ENCODE measurements at places on chromosomes 2 and 18.

GRCh38 chr18:14189858-14190257, 57.6 kb upstream of the ZNF519 start:
- DNase-seq, result no peak

DNA sequence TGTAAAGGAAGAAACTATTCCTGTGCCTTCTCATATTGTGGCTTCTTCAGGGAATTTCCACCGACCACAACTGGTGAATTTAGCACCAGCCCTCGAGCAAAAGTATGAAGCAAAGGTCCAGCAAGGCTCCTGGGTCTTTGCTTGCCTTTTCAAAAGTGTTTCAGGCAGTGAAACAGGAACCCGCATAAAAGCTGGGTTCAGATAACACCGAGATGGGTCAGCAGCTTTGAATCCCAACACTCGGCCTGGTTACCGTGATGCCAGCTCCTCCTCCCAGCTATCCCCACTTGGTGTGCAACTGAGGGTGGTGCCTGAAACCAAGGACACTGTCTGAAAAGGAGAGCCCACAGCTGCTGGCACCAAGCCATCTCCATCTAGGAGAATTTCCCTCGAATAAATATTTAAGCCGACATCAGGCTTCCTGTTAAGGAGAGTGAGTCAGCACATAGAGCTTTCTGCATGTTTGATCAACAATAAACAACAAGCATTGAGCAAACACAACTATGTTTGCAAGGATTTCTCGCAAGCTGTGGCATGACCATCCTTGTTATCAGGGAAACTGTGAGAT, 69.5 kb downstream of the ANTXR1 start:
- no peak for DNase-seq

DNA sequence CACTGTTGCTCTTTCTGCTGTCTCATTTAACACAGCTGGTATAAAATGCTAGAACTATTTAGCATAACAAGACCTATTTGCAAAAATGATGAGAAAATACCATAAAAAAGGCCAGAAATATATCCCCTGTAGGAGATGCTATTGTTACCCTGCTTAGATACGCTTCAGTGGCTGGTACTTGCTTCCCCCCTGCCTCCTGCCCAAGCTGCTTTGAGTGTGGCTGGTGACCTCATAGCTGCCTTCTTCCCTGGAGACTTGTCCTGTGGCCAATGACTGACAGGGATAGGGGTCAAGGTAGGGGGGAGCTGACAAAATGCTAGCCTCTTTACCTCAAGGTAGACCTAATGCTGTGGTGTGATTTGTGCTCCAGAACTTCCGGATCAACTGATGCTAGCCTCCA, 150.2 kb upstream of the ZEB2 start:
- no peak for DNase-seq

- no peak for DNase-seq
Measured at GRCh38 chr2:31168291-31168690, 30.1 kb upstream of the GALNT14 start.

- DNase-seq, result no peak
Measured at GRCh38 chr2:134143568-134143967, 110.3 kb upstream of the MGAT5 start.

DNA sequence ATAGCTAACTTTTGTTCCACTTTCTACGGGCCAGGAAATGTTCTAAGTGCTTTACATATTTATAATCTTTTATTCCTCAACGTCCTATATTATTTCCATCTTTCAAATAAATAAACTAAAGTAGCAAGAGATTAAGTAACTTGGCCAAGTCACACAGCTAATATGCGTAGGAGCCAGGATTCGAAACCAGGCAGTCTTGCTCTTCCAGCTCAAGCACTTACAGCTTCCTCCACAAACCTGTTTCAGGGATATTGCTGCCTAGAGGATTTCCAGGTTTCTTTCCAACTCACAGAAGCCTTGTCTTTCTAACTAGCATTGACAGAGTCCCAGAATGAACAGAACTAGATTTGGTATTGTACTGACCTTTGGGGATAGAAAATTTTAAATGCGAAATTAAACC, 102.5 kb downstream of the FIGN start:
- no peak for DNase-seq

- no peak for DNase-seq
Measured at GRCh38 chr18:10767658-10768057, 241.8 kb downstream of the NAPG start.

GRCh38 chr2:113219889-113220641, 46.3 kb downstream of the PSD4 start:
- peak; percentile 41 for DNase-seq

DNA sequence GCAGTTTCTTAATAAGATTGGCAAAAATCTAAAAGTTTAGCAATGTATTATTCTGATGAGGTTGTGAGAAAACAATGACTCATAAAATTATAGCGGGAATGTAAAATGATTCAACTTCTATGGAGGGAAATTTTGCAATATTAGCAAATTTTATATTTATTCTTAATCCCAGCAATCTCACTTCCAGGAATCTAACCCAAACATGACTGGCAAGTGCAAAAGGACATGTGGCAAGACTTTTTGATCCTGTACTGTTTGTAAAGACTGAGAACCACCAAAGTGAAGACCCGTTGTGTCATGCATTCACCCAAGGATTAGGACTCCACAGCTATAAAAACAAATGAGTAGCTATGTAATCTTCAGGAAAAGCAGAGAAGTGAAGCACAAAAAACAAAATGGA, 234.8 kb upstream of the KYNU start:
- DNase-seq, result no peak

DNA sequence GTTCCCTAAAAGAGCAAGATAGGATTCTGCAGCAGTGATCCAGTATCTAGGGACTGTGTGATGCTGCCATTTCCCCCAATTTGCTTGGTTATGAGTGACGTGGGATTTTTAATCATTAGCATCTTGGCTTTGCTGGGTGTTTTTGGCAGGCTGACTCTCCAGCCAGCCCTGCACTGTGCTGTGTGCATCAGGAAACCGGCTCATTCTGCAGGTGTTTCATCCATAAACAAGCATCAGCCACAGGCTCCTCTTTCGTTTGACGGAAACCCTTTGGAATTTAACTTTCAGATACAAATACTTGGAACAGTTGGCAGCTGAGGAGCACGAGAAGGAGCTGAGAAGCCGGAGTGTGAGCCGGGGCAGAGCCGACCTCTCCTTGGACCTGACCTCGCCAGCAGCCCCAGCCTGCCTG, 135.9 kb downstream of the TPGS2 start:
- no peak for DNase-seq
